ENCODE measurements at places on chromosomes 3 and 15.
A peak's percentile ranks its signal among the peaks of the same experiment; 100 is the strongest.

GRCh38 chr3:50436114-50436674 is 67.2 kb downstream of the CACNA2D2 start:
- DNase-seq: peak; percentile 75

DNA sequence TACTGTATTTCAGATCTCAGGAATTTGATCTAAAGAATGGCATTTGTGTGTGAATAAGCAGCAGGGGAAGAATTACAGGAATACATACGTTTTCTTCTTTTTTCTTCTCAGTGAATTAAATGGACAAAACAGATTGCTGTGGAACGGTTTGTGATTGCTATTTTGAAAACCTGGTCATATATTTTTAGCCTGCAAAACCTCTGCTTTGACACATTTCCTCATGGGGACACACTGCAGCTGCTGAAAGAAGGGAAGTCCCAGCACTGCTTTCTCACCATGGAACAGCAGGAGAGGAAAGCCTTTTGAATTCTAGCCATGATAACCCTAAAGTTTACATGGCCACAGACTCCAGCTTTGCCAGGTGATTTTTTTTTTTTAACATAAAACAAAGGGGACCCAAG is 315.0 kb downstream of the OXSM start:
- no peak for DNase-seq

- DNase-seq: no peak
Measured at GRCh38 chr3:21158861-21159542, 592.0 kb downstream of the ZNF385D start.

DNA sequence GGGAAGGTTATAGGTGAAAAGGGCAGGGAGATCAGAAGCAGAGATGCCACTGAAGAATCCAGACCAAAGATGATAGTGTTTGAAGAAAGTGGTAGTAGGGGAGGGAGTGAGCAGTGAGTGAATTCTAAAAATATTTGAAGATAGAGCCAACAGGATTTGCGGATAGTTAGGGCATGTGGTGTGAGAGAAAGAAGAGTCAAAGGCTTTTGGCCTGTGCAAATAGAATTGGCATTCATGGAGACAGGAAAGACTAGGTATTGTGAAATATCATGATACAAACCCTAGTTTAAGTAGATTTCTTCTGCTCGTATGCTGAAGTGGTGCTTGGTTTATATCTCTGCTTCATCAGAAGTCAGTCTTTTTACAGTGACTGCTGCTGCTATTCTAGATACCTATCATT is 224.2 kb upstream of the CFAP20DC start:
- DNase-seq: no peak

- DNase-seq: no peak
Measured at GRCh38 chr3:10627884-10628572, 122.6 kb upstream of the ATP2B2 start.

DNA sequence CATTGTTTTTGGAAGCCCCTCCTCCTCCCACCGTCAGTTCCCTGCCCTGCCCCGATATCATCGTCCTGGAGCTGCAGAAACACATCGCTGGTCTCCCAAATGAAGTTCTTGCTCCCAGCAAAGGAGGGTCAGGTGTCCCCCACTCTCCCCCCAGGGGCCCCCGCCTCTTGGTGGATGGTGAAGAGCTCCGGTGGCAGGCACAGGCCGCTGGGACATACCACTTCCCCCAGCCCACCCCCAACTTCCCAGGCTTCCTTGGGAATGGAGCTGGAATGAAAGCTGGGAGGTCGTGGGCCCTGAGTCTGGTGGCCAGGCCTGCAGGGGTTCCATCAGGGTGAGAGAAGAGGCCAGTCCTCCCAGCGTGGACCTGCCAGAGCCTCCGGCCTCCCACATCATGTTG is 137.7 kb downstream of the CHSY1 start:
- DNase-seq: no peak

- DNase-seq: no peak
Measured at GRCh38 chr3:195245531-195245951, 25.4 kb downstream of the XXYLT1 start.

DNA sequence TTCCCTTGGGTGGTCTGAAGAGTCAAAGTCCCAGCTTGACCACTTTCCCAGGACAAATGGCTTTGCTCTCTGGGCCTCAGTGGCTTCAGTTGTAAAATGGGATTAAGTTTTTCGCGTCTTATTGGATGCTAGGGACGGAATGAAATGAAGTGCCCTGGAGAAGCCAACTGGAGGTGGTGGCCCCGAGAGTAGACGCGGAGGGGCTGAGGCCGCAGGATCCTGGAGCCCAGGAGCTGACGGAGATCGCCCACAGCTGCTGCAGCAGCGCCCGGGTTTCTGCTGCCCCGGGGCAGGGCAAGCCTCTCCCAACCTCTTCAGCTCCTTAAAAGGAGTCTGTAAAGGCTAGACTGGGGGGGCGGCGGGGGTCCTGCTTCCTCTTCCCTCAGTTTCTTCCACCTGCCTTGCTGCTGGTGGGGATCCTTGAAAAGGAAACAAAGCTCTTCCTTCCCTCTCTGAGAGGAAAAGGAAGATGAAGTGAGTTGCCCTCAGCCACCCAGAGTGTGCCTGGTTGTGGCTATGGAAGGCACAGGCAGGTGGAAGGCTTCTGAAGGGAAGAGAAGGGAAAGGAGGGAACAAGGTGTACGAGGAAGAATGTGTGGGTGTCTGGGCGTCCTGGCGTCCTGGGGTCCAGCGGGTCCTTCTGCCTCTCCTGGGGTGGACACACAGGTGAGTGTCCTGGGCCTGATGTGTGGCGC is 967 bp upstream of the BNC1 start:
- no peak for DNase-seq

- no peak for DNase-seq
Measured at GRCh38 chr15:60364612-60364924, 33.2 kb downstream of the ANXA2 start.

- DNase-seq: no peak
Measured at GRCh38 chr3:175948041-175948440, 1088.9 kb downstream of the NAALADL2 start.
